ENCODE measurements at places on chromosomes 4 and X. TPM values are rescaled to one million over a fixed set of nuclear protein-coding genes. Genes with fewer than 3 reads are reported as not detected.

DDX53 gene
- total RNA-seq, result not detected

PF4V1 gene
- total RNA-seq, result not detected

SAGE1 gene
- not detected for total RNA-seq

GNL3L gene
- 40.5 TPM for total RNA-seq

TRPC3 gene
- 0.45 TPM for total RNA-seq

NPNT gene
- not detected for total RNA-seq

CXCL1 gene
- 2.0 TPM for total RNA-seq

SEPTIN6 gene
- total RNA-seq, result 18.6 TPM

OPHN1 gene
- 4.5 TPM for total RNA-seq

TBX22 gene
- total RNA-seq, result not detected

SSX4B gene
- not detected for total RNA-seq

SYAP1 gene
- 26.2 TPM for total RNA-seq

CT45A7 gene
- total RNA-seq, result not detected

SUPT20HL1 gene
- not detected for total RNA-seq

KIAA1210 gene
- total RNA-seq, result not detected

CCDC110 gene
- total RNA-seq, result 2.7 TPM

MAGEA1 gene
- not detected for total RNA-seq

HS3ST1 gene
- total RNA-seq, result under 0.01 TPM

CASK gene
- 23.7 TPM for total RNA-seq

PDCL2 gene
- total RNA-seq, result not detected

SLC6A14 gene
- not detected for total RNA-seq

RHOXF1 gene
- total RNA-seq, result not detected

CENPE gene
- total RNA-seq, result 43.9 TPM

All from LHCN-M2 (cell line).